ENCODE measurements at places on chromosomes 2 and 18. TPM values are rescaled to one million over a fixed set of nuclear protein-coding genes. Genes with fewer than 3 reads are reported as not detected.
A peak's percentile ranks its signal among the peaks of the same experiment; 100 is the strongest.

DNA sequence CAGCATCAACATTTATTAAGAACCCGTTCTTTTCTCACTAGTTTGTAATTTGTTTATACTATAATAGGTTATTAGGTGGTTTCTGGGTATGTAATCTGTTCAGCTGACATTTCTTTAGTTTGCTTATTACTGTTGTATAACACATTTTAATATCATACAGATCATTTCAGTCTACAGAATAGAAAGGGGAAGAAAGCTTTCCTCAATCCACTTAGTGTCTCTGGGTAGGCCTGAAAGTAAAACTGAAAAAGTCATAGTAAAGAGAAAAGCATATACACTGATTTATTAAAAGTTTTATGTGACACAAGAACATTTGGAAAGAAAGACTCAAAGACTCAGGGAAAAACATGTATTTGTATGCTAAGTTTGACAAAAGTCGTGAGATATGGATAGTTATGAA, 16.8 kb upstream of the KCNJ3 start:
- no peaks in the 10 kb centered on the region for H3K36me3 ChIP-seq
- H3K27ac ChIP-seq = no peak overlapping the region
- no peak for DNase-seq
- no peaks in the 10 kb centered on the region for H3K4me1 ChIP-seq
- H3K27me3 ChIP-seq = no peaks in the 10 kb centered on the region

DNA sequence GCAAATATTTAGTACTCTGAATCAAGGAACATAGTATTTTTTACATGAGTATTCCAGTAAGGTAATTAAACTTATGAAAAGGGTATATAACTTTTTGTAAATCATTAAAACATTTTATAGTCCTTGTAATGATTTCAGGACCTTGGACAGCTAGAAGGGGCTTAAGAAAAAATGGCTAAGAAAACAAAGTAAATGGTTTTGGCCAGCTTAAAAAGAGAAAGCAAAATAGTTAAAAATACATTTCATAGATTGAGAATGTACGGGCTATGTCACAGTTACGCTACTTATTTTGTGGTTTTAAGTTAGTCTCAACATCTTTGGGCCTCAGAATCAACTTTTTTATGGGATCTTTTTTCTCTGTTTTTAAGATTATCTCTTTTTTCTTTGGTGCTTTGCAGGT, 26.7 kb downstream of the POLI start:
- H3K36me3 ChIP-seq = peaks cover 27% of the 10 kb centered on the region
- H3K4me1 ChIP-seq = no peaks in the 10 kb centered on the region
- H3K4me3 ChIP-seq = no peak overlapping the region
- no peak for DNase-seq
- no peak overlapping the region for H3K27ac ChIP-seq

DNA sequence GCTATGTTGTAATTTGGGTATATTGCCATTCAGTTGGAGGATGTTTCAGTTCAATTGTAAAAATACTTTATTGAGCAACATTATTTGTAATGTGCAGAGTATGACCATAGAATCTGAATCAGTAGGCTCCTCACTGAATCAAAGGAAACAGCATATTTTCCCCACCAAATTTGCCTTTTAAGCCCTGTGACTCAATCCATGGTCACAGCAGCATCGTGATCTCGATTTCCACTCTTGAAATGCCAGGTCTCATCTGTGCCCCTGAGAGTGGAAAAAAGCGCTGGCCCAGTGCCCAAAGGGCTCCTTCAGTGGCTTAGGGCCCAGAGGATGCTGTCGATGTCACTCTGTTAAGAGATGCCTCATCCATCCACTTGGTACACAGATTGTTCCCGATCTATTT, 57.5 kb downstream of the FHOD3 start:
- H3K4me1 ChIP-seq = no peaks in the 10 kb centered on the region
- H3K4me3 ChIP-seq = no peak overlapping the region
- DNase-seq = peak; percentile 11
- no peak overlapping the region for H3K27ac ChIP-seq
- H3K36me3 ChIP-seq = no peaks in the 10 kb centered on the region

- no peaks in the 10 kb centered on the region for H3K27me3 ChIP-seq
- H3K36me3 ChIP-seq = peaks cover 4% of the 10 kb centered on the region
- peak overlapping the region; percentile 100 for H3K4me3 ChIP-seq
- peak; percentile 58 for DNase-seq
- H3K27ac ChIP-seq = peak overlapping the region; percentile 99
Measured at GRCh38 chr18:31942291-31942998, 483 bp downstream of the TRAPPC8 start.

- no peak overlapping the region for H3K27ac ChIP-seq
- H3K4me3 ChIP-seq = no peak overlapping the region
- no peak for DNase-seq
- H3K36me3 ChIP-seq = no peaks in the 10 kb centered on the region
- H3K4me1 ChIP-seq = no peaks in the 10 kb centered on the region
Measured at GRCh38 chr2:20614201-20615067, 36.5 kb downstream of the HS1BP3 start.

Gene MC2R
- not detected for total RNA-seq

- H3K4me1 ChIP-seq = no peaks in the 10 kb centered on the region
- DNase-seq = no peak
- no peak overlapping the region for H3K27ac ChIP-seq
- no peak overlapping the region for H3K4me3 ChIP-seq
Measured at GRCh38 chr18:25121442-25121841, 230.5 kb downstream of the ZNF521 start.

GRCh38 chr2:217835931-217836891, 166.6 kb downstream of the TNS1 start:
- H3K27me3 ChIP-seq = peaks cover 5% of the 10 kb centered on the region
- H3K36me3 ChIP-seq = no peaks in the 10 kb centered on the region
- no peak overlapping the region for H3K27ac ChIP-seq

DNA sequence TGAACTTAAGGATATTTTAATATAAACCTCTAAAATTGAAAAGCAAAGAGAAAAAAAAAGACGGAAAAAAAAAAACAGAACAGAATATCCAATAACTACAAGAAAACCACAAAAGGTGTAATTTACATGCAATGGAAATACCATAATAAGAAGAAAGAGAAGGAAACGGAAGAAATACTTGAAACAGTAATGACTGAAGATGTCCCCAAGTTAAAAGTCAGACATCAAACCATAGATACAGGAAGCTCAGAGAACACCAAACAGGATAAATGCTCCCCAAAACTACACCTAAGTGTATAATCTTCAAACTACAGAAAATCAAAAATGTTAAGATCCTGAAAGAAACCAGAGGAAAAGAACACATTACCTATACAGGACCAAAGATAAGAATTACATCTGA, 39.2 kb downstream of the FBXO15 start:
- H3K4me3 ChIP-seq = no peak overlapping the region
- H3K27ac ChIP-seq = no peak overlapping the region
- H3K36me3 ChIP-seq = peaks cover 7% of the 10 kb centered on the region
- DNase-seq = no peak
- H3K4me1 ChIP-seq = peaks cover 2% of the 10 kb centered on the region

DNA sequence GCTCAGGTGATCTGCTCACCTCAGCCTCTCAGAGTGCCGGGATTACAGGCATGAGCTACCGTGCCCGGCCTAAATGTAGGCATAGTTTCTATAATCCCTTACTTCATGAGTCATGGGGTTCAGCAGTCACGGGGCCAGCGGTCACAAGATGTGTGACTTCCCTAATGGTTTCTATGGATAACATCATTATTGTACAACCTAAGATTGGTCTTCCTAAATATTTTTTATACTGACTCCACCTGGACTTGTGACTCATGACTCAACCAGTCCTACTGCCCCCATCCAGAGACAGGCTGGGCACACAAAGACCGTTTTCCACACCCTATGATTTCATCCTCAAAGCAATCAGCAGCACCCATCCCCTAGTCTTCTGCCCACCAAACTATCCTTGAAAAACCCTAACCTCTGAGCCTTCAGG, 15.9 kb downstream of the FAM210A start:
- H3K36me3 ChIP-seq = peaks cover 23% of the 10 kb centered on the region
- H3K27ac ChIP-seq = no peak overlapping the region
- peaks cover 4% of the 10 kb centered on the region for H3K4me1 ChIP-seq
- no peak for DNase-seq
- H3K27me3 ChIP-seq = no peaks in the 10 kb centered on the region
- no peak overlapping the region for H3K4me3 ChIP-seq

All from activated CD4-positive, alpha-beta memory T cell treated with anti-CD3 and anti-CD28 coated beads for 36 hours (primary cell).